ENCODE measurements at places on chromosomes 4 and X.

DNA sequence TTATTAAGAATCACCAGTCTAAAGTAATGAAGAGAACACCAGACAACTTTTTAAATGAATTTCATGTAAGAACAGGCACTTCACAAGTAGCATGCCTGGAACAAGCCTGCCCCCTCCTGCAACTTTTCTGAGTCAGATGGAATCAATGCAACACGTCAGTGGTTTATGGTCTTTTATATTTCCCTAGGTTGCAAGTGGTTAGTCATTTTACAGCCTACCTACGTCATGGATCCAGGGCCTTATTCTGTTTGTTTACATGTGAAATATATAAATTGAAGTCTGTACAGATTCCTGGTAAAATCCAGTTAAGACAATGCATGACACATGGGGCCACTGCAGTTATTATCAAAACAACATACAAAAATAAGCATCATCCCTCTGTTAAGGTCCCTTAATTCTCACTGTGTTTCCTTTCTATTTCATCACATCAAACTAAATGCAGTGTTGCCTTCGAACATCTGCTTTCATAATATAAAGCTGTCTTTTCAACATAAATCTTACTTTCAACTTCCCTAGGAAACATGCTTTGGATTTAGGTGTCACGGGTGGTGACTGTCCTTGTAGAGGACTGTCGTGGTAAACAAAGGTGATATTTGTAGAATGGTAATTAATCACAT is 309.3 kb downstream of the FRMPD4 start:
- DNase-seq, result no peak

GRCh38 chr4:31283679-31284078 is 563.5 kb downstream of the PCDH7 start:
- no peak for DNase-seq

DNA sequence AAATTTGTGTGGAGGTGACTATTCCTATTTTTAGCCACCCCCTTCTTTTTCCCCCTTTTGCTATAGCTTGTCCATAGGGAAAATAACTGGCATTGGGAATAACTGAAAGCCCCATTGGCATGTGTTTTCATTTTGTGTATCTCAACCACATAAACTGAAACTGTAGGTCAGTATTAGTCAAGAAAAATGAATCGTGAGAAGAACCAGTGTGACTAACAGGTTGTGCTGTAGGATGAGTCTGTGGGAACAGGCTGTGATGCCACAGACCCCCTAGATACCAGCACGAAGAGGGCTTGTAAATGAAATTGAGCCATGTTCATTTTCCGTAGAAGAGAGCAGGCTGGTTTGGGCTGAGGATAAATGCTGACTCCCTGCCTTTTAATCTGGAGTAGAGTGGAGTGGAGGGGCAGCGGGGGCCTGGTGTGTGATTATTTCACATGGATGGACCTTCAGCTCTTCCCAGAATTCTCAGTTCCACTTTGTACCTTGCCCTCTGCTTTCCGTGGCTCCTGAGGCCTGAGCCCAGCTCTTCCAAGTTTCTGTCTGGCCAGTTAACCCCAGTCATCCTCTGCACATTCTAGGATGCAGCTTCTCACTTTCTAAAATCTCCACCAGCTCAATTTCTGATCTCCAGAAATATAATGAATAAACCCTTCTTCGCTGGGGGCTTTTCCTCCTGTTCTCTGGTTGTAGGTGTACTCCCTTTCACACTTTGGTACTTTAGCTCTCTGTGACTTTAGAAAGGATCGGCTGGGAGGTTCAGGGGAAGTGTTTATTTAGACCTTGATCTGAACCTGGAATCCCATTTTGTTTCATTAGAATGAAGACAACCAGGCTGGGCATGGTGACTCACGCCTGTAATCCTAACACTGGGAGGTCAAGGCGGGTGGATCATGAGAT is 37.3 kb downstream of the DCUN1D4 start:
- DNase-seq, result no peak

DNA sequence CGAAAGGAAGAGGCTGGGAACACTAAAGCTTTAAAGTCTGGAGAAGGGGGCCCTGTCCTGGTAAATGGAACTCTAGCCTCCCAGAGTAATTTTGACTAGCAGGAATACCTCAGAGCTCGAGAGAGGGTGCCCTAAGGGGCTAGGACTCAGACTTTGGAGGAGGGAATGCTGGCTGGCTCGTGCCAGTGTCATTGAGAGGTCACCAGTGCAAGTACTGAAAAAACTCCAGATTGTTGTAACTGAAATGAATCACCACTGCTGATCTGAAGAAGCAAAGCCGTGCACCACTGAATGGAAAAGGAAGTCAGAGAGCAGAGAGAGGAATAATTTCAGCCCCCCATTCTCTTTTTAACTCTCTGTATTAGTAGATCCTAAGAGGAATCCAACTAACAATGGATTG is 690.2 kb downstream of the FAT4 start:
- DNase-seq, result no peak

DNA sequence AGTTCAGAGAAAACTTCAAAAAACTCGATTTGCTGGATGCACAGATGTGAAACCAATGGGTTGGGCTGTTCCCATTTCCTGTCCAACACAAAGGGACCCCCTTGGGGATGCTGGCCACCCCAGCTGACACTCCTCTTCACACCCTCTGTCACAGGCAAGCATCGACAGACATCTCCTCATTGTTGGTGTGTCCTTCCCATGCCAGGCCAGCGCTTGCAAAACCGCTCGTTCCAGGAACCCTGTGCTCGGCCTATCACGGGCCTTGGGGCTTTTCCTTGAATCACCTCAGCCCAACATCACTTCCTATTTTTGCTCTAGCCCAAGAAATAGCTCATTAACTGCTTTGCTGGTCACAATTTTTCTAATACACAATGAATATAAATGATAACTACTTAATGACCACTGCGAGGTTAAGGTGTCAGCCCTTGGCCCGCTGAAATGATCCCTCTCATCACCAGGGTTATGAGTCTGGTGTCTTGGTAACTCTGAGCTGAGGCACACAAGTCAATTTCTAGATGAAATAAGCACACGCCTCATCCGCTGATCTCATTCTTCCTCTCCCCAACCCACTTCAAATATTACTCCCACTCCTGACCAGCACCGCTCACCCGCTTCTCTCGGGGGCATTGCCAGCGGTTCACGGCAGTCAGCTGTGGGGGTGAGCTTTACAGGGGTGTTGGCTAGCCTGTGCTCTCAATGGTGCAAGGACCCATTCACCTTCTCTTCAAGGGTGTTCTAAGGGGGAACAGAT is 32.3 kb downstream of the BCOR start:
- DNase-seq, result no peak

GRCh38 chr4:88447371-88448095 is 9.4 kb upstream of the HERC5 start:
- no peak for DNase-seq

GRCh38 chrX:144627947-144628346 is 619.4 kb upstream of the SPANXN1 start:
- no peak for DNase-seq

GRCh38 chr4:168739886-168740285 is 243.0 kb downstream of the PALLD start:
- DNase-seq, result no peak

DNA sequence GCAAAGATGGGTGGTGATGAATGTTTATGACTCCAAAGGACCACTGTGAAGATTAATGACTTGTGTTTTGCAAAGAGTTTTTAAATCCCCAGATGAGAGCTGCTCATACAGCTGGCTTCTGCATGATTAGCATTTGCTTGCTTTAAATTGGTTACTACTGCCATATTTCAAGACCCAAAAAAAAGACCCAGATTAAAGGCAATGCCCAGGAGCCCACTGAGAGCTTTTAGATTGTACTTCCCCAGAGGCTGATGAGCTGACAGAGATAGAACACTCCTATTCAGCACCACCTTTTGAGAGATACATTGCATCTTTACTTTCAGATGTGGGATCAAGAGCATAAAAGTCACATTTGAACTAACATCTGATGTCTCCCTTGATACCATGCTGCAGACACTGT is 142.0 kb downstream of the HNRNPD start:
- DNase-seq, result no peak

DNA sequence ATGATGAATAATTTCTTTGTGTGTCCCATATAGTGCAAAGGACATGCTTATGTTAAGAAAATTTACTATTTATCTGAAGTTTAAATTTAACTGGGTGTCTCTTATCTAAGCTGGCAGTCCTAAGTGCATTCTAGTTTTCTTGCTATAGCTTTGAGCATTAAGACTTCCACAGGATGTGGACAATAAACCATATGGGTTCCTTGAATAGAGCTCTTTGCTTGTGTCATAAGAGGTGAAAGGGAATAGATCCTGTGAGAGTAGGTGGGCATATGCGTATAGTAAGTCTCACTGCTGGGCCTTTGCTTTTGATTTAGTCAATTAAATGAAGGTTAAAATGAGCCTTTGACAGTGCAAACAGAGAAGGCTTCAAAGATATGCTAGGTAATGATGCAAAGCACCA is 223.4 kb upstream of the GYPA start:
- DNase-seq, result no peak

All from SW 1271 (cell line).